ENCODE measurements at places on chromosomes 12 and 14.
A peak's percentile ranks its signal among the peaks of the same experiment; 100 is the strongest.

- no peaks in the 10 kb centered on the region for H3K27me3 ChIP-seq
- H3K4me1 ChIP-seq, result peaks cover 59% of the 10 kb centered on the region
- no peak overlapping the region for H3K4me3 ChIP-seq
- H3K36me3 ChIP-seq, result no peaks in the 10 kb centered on the region
- no peak for DNase-seq
These were observed 7.7 kb downstream of the VRK1 start for GRCh38 chr14:96804895-96805294.

DNA sequence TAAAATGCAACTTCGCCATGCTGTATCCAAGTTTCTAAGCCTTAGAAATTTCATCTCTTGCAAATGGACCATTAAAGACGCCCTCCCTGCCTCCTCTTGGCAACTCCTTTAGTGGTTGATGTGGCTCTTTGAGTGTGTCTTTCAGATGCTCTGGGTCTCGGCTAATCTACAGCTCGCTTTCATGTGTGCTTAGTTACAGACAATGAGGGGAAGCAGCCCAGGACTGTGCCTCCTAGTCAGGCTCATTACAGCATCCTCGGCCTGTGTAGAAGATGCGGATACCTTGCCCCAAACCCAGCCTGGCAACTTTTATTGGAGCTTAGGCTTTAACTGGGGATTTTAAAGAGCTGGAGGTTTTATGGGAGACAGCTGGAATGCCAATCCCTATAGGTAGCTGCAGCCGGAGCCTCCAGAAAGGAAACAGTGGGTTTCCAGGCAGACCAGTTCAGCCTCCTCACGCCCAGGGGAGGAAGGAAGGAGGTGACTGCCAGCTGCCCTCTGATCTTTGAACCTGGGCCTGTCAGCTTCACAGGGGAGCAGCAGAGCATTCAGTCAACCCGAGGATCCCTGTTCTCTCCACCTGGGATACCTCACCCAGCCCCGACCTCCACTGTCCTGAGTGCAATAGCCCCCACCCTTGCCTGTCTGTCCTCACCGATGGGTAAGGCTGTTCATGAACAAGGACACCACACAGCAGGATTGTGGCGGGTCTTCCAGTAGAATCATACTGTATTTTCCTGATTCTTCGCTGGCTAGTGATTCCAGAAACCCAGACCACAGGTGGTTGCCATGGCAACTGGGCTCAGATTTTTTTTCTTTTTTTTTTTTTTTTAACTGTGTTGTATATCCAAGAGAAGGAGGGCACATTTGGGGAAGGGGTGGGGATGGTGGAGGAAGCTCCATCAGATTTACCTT is 638.5 kb downstream of the MED13L start:
- no peak overlapping the region for H3K27ac ChIP-seq
- peaks cover 2% of the 10 kb centered on the region for H3K36me3 ChIP-seq
- H3K4me1 ChIP-seq, result no peaks in the 10 kb centered on the region
- H3K4me3 ChIP-seq, result no peak overlapping the region
- H3K27me3 ChIP-seq, result no peaks in the 10 kb centered on the region

GRCh38 chr12:93059925-93060665 is 131.0 kb upstream of the EEA1 start:
- peaks cover 49% of the 10 kb centered on the region for H3K27me3 ChIP-seq
- H3K27ac ChIP-seq, result no peak overlapping the region
- H3K4me1 ChIP-seq, result no peaks in the 10 kb centered on the region
- no peaks in the 10 kb centered on the region for H3K36me3 ChIP-seq
- H3K4me3 ChIP-seq, result no peak overlapping the region

GRCh38 chr14:100283984-100284881 is 22.0 kb downstream of the SLC25A29 start:
- H3K4me3 ChIP-seq, result peak overlapping the region; percentile 63
- DNase-seq, result no peak
- no peak overlapping the region for H3K27ac ChIP-seq
- peaks cover 25% of the 10 kb centered on the region for H3K4me1 ChIP-seq
- no peaks in the 10 kb centered on the region for H3K27me3 ChIP-seq

DNA sequence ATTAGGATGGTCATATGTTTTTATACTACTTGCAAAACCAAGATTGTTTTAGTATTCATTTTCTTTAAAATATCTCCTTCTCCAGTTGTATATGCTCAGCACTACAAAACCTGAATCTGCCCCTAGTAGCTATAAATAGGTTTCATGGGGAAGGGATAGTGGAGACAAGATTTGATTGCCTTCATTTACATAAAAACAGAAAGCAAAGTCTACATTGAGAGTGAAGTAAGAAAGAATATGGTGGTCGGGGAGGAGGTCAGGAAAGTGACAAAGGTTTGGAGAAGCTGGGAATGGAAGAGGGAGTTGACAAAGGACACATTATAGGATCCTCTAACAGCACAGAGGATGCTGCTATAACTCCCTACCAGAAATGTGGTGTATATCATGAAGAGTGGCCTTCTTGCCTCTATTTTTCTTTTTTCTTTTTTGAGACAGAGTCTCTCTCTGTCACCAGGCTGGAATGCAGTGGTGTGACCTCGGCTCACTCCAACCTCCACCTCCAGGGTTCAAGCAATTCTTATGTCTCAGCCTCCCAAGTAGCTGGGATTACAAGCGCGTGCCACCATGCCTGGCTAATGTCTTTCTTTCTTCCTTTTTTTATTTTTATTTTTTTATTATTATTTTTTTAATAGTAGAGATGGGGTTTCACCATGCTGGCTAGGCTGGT is 6.6 kb upstream of the LRP6 start:
- no peak overlapping the region for H3K27ac ChIP-seq
- H3K4me3 ChIP-seq, result no peak overlapping the region
- H3K36me3 ChIP-seq, result peaks cover 2% of the 10 kb centered on the region
- H3K4me1 ChIP-seq, result no peaks in the 10 kb centered on the region
- H3K27me3 ChIP-seq, result peaks cover 11% of the 10 kb centered on the region
- no peak for DNase-seq

DNA sequence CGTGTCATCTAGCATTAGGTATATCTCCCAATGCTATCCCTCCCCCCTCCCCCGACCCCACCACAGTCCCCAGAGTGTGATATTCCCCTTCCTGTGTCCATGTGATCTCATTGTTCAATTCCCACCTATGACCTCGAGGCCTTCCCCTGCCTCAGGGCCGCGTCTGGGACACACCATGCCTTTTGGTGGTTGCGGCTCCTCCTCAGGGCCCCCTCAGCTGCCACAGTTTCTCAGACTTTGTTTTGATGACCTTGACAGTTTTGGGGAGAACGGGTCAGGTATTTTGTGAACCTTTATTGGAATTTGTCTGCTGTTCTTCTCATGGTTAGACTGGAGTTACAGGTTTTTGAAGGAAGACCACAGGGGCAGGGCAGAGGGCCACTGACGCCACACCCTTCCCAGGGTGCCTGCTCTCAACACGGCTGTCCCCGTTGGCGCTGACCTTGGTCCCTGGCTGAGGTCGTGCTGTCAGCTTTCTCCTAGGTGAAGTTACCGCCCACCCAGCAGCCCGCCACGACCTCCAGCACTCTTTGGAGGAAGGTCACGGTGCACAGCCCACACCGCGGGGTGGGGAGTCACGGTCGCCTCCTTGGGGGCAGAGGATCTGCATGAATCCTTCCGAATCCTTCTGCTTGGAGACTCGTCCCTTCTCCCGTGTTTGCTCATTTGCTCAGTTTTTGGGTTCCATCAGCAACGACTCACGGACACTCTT is 130.5 kb downstream of the KIF26A start:
- no peak overlapping the region for H3K27ac ChIP-seq
- DNase-seq, result no peak
- no peak overlapping the region for H3K4me3 ChIP-seq
- no peaks in the 10 kb centered on the region for H3K36me3 ChIP-seq

- DNase-seq, result no peak
- H3K27me3 ChIP-seq, result peaks cover 58% of the 10 kb centered on the region
These were observed 104.2 kb downstream of the ADGRD1 start for GRCh38 chr12:131057722-131058515.

DNA sequence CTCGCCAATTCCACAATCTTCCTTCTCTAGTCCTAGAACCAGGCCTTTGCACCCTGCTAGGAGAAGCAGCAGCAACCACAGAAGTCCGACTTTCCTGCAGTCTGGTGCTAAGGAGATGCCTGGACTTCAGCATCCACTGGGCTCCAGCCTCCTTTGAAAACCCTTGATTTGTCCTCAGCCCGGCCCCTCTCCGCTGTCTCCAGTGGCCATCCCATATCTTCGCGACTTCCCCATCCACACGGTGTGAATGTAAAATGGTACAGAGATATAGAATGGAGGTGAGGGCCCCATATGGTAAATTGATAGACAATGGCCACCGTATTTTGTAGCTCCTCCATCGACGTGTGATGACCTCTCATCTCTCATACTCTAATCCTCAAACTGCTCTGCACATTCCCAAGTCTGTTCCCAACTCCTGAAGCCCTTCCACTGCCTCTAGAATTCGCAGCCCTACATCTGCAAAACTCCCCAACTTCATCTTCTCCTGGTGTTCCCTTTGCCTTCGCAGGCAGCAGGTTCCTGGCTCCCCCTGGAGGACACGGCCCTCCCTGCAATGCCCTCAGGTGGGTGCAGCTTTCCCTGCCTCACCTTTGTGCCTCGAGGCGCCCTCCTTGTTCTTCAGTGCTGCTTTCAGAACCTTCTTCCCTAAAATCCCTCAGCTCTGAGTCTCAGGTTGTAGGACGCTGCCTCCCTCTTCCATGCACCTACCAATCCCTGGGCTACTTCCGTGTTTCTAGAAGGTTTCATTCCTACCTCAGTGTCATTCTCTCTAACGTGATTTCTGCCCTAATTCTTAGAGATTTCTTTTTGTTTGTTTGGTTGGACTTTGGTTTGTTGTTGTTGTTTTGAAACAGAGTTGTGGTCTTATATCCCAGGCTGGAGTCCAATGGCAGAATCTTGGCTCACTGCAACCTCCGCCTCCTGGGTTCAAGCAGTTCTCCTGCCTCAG is 36.7 kb downstream of the TMBIM6 start:
- no peaks in the 10 kb centered on the region for H3K36me3 ChIP-seq
- peak; percentile 50 for DNase-seq
- peaks cover 34% of the 10 kb centered on the region for H3K27me3 ChIP-seq
- H3K4me3 ChIP-seq, result no peak overlapping the region

DNA sequence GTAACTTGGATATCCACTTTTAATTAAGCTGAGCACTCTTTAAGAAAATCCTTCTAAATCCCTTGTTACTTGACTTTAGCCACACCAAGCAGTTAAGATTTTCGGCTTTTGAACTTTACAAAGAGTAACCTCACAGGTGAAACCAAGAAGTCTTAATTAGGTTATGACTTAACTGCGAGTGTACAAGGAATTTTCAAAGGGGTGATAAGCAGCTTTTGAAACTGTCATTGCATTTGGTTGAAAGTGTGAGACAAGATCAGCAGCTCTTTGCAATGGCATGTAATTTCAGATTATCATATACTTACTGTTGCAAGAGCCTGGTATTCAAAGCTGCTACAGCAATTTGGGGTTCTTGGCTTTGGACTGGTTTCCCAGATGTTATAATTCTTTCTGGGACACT is 137.5 kb downstream of the TMEM117 start:
- H3K36me3 ChIP-seq, result peaks cover 2% of the 10 kb centered on the region
- no peak for DNase-seq
- no peak overlapping the region for H3K4me3 ChIP-seq
- H3K4me1 ChIP-seq, result no peaks in the 10 kb centered on the region

DNA sequence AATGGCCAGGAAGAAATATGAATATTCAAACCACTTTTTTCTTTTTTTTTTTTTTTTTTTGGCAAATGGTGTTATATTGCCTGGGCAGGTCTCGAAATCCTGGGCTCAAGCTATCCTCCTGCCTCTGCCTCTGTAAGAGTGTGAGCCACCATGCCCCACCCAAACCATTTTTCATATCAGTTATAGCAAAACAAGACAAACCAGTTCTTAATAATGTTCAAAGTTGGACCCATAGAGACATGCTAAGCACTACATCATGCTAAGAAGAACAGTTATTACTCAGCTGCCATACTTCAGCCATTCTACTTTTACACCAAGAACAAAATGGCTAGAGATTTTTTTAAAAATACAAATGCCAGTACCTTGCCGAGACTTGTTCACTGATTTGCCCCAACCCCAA is 25.5 kb downstream of the EIF2S1 start:
- H3K4me3 ChIP-seq, result no peak overlapping the region
- H3K4me1 ChIP-seq, result no peaks in the 10 kb centered on the region
- H3K27ac ChIP-seq, result peak overlapping the region; percentile 46
- no peaks in the 10 kb centered on the region for H3K27me3 ChIP-seq

DNA sequence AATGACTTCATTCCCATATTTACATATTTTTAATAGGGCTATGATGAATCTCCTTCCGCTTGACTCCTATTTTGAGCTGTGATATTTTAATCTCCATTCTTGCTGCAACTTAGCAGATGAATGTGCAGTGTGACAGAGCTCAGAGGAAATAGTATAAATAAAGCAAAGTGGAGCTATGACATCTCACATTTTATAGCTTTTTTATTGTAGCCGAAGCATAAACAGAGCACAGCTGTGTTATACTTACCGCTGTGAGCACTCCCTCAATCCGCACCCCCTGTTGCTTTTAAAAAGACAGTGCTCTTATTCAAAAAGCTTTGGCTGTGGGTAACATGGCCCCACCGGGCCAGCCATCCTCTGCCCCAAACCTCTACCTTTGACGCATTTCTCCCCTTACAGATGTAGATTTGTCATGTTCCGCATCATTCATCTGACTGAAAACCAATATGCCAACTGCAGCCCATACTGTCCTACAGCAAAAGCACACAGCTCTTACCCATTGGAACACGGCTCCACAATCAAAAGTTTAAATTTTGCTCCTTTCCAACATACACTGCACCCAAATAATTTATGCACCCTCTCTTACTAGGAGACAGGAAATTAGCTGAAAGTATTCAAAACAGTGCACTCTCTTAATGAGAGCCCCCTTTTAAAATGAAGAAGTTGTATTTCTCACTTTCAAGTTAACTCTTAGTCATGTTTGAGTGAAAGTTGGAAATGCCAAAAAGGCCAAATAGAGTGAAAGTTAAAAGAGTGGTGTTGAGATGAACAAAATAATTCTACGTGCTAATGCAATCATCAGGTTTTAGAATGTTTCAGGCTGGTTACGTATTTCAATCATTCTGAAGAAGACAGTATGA is 429.3 kb upstream of the SOX5 start:
- DNase-seq, result no peak
- H3K27me3 ChIP-seq, result no peaks in the 10 kb centered on the region
- no peaks in the 10 kb centered on the region for H3K4me1 ChIP-seq
- H3K36me3 ChIP-seq, result no peaks in the 10 kb centered on the region

DNA sequence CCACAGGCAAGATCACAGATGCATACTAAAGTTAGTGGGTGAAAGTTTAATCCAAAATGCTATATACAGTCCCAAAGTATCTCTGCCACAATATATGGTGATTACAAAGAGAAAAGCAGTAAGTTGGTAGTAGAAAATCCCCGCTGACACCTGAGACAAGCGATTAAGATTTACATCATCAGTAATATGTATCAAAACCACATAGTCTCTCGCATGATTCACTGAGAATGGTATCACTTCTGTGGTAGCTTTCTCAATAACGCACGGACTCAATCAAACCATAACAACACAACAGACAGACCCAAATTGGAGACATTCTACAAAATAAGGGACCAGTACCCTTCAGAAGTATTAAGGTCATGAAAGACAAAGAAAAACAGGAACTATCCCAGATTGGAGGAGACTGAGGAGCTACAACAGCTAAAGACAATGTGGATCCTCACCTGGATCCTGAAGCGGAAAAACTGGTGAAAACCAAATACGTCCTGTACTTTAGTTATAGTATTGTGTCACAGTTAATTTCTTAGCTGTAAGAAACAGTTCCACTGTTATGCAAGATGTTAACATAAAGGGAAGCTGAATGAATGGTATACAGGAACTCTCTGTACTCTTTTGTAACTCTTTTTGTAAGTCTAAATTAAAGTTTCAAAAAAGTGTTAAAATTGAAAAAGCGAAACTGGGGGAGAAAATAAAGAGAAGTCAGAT is 51.0 kb downstream of the SPTLC2 start:
- H3K27ac ChIP-seq, result peak overlapping the region; percentile 45
- H3K4me1 ChIP-seq, result peaks cover 6% of the 10 kb centered on the region
- H3K4me3 ChIP-seq, result no peak overlapping the region
- DNase-seq, result no peak
- no peaks in the 10 kb centered on the region for H3K27me3 ChIP-seq

Data from central memory CD8-positive, alpha-beta T cell (primary cell).